Effector memory CD4-positive, alpha-beta T cell (primary cell): ENCODE measurements at places on chromosomes 5 and 9.

GRCh38 chr9:100852088-100852487, 176.4 kb upstream of the PLPPR1 start:
- no peaks in the 10 kb centered on the region for H3K36me3 ChIP-seq
- no peak overlapping the region for H3K4me3 ChIP-seq
- no peak overlapping the region for H3K27ac ChIP-seq
- DNase-seq: no peak
- H3K27me3 ChIP-seq: no peaks in the 10 kb centered on the region
- H3K4me1 ChIP-seq: no peaks in the 10 kb centered on the region

GRCh38 chr9:1743121-1743960, 271.8 kb upstream of the SMARCA2 start:
- H3K36me3 ChIP-seq: no peaks in the 10 kb centered on the region
- no peak for DNase-seq
- H3K27ac ChIP-seq: no peak overlapping the region
- H3K27me3 ChIP-seq: no peaks in the 10 kb centered on the region
- H3K4me3 ChIP-seq: no peak overlapping the region
- no peaks in the 10 kb centered on the region for H3K4me1 ChIP-seq

- no peak overlapping the region for H3K27ac ChIP-seq
- no peaks in the 10 kb centered on the region for H3K36me3 ChIP-seq
These were observed 10.0 kb downstream of the INSYN2B start for GRCh38 chr5:169970339-169970738.

GRCh38 chr9:69463497-69464068, 138.6 kb downstream of the ENTREP1 start:
- no peak overlapping the region for H3K4me3 ChIP-seq
- no peaks in the 10 kb centered on the region for H3K36me3 ChIP-seq
- DNase-seq: no peak
- H3K27ac ChIP-seq: no peak overlapping the region
- no peaks in the 10 kb centered on the region for H3K4me1 ChIP-seq

DNA sequence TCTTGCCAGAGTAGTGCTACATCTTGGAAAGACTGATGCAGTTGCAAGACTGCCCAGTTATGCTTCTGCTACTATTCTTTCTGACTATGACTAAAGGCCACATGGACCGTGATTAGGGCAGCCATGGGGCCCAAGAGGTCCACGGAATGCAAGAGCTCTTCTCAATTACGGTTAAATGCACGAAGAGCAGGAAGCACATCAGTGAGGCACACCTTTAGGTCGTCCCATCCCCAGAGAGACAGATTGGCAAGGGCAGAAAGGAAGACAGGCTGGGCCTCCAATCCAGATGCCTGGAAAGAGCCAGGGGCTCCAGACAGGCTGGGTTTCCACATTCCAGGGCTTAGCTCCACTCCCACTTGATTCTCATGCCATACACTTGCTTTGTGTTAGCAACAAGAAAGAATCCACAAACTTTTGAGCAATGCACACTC, 132.3 kb upstream of the SLIT3 start:
- H3K36me3 ChIP-seq: no peaks in the 10 kb centered on the region
- H3K4me1 ChIP-seq: no peaks in the 10 kb centered on the region
- H3K27ac ChIP-seq: no peak overlapping the region
- DNase-seq: no peak
- no peak overlapping the region for H3K4me3 ChIP-seq

- peaks cover 21% of the 10 kb centered on the region for H3K27me3 ChIP-seq
- no peak for DNase-seq
- no peak overlapping the region for H3K4me3 ChIP-seq
These were observed 6.0 kb upstream of the RICTOR start for GRCh38 chr5:39080168-39080567.

DNA sequence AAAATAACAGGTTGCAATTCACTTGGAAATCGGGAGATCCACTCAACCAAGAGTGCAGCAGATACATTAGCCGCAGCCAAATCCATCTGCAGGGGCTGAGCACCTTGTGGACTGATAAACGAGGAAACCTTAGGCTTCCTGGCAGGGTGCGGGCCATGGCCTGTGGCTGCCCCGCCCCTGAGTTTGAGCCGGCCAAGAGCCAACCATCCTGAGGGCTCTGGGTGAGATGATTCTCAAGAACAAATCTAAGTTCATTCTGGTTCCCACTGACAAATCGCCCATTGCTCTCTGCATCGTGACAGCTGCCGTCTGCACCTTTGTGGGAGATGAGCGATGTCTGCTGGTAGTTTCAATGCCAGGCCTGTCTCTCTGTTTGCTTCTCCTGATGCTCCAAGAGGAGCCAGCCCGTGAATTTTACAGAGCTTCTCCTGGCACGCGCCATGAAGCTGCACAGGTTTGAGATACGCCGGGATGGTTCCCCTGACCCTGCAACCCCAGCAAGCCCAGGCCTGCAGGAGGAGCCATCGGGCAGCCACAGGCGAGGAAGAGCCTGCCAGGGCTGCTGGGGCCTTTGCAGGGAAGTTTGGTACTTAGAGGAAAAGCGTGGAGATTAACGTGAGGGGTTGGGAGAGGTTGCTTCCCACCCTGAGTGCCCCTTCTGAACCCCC, 154.0 kb downstream of the OLFM1 start:
- H3K36me3 ChIP-seq: no peaks in the 10 kb centered on the region
- DNase-seq: no peak
- no peaks in the 10 kb centered on the region for H3K4me1 ChIP-seq
- no peak overlapping the region for H3K27ac ChIP-seq

- no peaks in the 10 kb centered on the region for H3K36me3 ChIP-seq
- no peaks in the 10 kb centered on the region for H3K4me1 ChIP-seq
- no peaks in the 10 kb centered on the region for H3K27me3 ChIP-seq
- H3K27ac ChIP-seq: no peak overlapping the region
These were observed 263.4 kb downstream of the SEC61B start for GRCh38 chr9:99485459-99485858.

- no peaks in the 10 kb centered on the region for H3K27me3 ChIP-seq
- H3K4me1 ChIP-seq: no peaks in the 10 kb centered on the region
- H3K4me3 ChIP-seq: no peak overlapping the region
- DNase-seq: no peak
- H3K36me3 ChIP-seq: no peaks in the 10 kb centered on the region
These were observed 16.2 kb upstream of the TCOF1 start for GRCh38 chr5:150341331-150341730.

GRCh38 chr5:30131-30530, 61.8 kb upstream of the PLEKHG4B start:
- no peaks in the 10 kb centered on the region for H3K4me1 ChIP-seq
- H3K27me3 ChIP-seq: no peaks in the 10 kb centered on the region
- no peak overlapping the region for H3K27ac ChIP-seq

DNA sequence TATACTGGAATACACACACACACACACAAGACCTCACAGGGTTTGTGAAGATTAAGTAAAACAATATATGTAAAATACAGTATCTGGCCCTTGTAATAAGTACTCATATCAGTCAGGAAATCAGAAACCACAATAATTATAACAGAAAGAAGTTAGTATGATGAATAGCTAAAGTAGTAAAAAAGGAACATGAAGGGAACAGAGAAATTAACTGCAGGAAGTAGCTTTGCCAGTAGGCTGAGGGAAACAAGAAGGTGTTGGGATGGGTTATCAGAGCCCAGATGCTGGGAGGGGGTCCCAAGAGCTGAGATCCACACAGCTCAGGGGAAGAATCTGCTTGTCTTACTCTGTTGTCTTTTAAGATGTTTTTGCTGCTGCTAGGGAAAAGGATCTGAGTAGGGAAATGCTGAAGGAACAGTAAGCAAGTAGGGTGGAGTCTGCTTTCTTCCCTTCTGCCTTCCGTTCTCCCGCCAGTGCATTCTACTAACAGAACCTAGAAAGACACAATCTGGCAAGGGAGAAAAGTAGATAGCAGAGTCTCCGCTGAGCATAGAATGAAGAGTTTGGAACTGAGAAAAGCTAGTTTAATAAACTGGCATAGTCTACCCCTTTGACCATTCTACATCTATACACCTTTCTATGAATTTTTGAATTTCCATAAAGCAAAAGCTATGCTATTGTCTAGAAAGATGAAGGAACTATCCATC, 55.3 kb upstream of the ALDH1A1 start:
- no peaks in the 10 kb centered on the region for H3K4me1 ChIP-seq
- H3K27me3 ChIP-seq: peaks cover 6% of the 10 kb centered on the region
- no peaks in the 10 kb centered on the region for H3K36me3 ChIP-seq

DNA sequence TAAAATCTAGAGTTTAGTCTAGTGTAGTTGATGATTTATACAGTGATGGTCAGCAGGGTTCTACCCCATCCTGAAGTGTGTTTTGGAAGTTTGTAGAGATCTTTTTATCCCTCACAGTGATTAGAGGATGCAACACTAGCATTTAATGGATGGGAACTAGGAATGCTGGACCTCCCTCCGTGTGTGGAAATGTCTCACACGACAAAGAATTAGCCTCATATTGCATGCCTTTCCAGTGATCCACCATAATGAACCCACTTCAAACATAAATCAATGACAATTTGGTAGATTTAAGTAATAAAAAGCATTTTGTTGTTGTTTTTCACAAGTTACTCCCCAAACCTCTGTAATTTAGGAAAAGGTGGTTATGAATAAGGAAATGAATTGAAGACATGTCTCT, 82.5 kb upstream of the LMNB1 start:
- H3K36me3 ChIP-seq: no peaks in the 10 kb centered on the region
- no peak overlapping the region for H3K4me3 ChIP-seq
- DNase-seq: no peak
- no peaks in the 10 kb centered on the region for H3K4me1 ChIP-seq

DNA sequence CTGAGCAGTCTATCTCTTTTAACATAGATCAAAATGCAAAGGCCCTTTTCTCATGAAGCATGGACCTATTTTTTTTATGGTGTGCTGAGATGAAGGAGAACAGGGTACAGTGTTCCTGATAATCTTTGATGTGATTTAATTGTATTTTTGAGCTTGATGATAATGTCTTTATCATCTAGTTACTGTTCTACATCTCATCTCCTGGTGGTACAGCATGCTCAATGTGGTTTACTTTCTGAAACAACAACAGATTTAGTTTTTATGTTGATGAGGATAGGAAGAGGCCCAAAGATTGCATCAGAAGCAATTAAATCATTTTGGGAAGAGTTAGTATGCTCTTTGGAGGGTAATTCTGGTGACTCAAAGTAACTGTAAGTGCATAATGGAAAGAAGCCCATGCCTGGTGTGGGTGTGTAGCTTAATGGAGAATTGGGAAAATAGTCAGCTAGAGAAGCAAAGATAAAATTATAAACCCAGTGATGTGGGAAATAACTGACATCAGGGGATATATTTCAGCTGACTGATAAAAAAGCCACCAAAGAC, 123.0 kb upstream of the KCNN2 start:
- no peaks in the 10 kb centered on the region for H3K4me1 ChIP-seq
- no peak overlapping the region for H3K4me3 ChIP-seq
- no peak for DNase-seq
- no peak overlapping the region for H3K27ac ChIP-seq
- H3K36me3 ChIP-seq: no peaks in the 10 kb centered on the region

DNA sequence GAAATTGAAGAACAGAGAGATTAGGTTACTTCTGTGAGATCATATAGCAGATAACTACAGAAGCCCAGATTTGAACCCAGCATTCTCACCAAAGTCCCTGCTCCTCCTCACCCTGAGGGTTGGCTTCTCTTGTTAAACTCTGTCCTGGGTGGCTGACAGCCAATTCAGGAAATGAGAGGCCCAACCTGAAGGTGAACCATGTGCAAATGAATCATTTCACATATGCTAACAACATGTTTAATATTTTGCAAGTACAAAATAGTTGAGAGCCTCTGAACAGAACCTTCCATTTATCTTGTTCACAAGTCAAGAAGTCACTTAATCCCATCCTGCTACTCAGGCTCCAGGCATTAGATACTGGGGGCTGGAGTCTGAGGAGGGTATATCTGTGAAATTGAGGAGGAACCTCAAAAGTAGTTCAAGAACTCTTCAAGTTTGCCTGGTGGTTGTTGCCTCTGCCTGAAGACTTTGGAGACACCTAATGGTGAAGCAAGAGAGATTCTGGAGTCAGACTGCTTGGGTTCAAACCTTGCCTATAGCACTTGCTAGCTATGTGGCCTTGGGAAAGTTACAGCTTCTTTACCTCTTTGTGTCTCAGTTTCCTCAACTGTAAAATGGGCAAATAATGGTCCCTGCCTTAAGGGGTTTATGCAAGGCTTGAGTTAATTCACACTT, 564.0 kb downstream of the PSAT1 start:
- H3K27me3 ChIP-seq: no peaks in the 10 kb centered on the region
- H3K27ac ChIP-seq: no peak overlapping the region
- H3K4me1 ChIP-seq: no peaks in the 10 kb centered on the region

- no peak for DNase-seq
- no peaks in the 10 kb centered on the region for H3K27me3 ChIP-seq
- no peak overlapping the region for H3K4me3 ChIP-seq
- H3K4me1 ChIP-seq: no peaks in the 10 kb centered on the region
- H3K27ac ChIP-seq: no peak overlapping the region
These were observed 379.7 kb downstream of the PSAT1 start for GRCh38 chr9:78676623-78677022.

GRCh38 chr9:104858846-104859245, 69.1 kb downstream of the ABCA1 start:
- H3K27ac ChIP-seq: no peak overlapping the region
- H3K4me3 ChIP-seq: no peak overlapping the region
- no peak for DNase-seq
- H3K36me3 ChIP-seq: peaks cover 4% of the 10 kb centered on the region

GRCh38 chr9:113876151-113876992, at the start of gene ZNF618:
ZNF618 (plus strand) TSS chr9:113876309; CDS start chr9:113876381, 72 bp downstream.
- peak within 1 kb of the TSS; percentile 60 for H3K4me3 ChIP-seq
- no peaks in the 10 kb centered on the region for H3K36me3 ChIP-seq
- H3K27ac ChIP-seq: no peak within 1 kb of the TSS
- H3K27me3 ChIP-seq: peaks cover 6% of the 10 kb centered on the region
- DNase-seq: no peak
- H3K4me1 ChIP-seq: no peaks in the 10 kb centered on the region

DNA sequence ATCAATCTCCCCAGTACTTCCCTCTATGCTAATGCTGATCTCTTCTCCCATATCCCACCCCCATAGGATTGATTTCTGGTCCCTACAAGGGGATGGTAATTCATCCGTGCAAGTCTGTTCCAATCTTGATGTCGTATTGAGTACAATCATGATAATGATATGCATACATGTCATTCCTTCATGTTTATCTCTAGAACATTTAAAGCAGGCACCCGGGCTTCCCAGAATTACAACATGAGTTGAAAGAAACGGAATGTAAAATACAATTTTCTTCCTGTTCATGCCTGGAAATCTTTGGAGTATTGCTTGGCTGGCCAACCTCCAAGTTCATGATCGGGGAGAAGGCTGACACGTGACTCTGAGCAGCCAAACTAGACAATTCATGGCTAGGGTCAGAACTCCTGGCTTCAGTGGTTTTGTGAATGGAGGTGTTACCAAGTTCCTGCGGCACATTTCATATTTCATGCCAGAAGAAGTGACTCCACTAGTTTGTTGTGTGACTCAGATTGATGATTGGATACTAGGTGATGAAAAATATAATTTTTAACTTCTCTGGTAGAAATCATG, 66.6 kb downstream of the C9orf152 start:
- H3K27me3 ChIP-seq: no peaks in the 10 kb centered on the region
- no peak overlapping the region for H3K4me3 ChIP-seq
- no peaks in the 10 kb centered on the region for H3K36me3 ChIP-seq

DNA sequence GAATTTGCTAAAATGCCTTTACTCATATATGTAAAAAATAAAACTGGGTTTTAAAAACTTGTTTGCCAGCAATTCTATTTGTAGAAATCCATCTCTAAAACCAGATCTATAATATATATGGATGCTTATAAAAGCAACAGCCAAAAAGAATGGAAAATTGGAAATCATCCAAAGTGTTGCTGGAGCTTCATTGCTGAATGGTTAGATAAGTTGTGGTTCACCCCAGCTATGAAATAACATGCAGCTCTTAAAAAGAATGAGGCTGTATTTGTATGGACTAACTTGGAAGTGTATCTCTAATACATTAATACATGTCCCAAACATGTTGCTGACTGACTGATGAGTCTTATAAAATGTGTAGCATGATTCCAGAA, 76.2 kb downstream of the STK10 start:
- peaks cover 7% of the 10 kb centered on the region for H3K36me3 ChIP-seq
- no peak for DNase-seq
- peak overlapping the region; percentile 15 for H3K4me3 ChIP-seq
- peaks cover 55% of the 10 kb centered on the region for H3K4me1 ChIP-seq
- H3K27ac ChIP-seq: peak overlapping the region; percentile 73
